Nasal cavity respiratory epithelium epithelial cell of viscerocranial mucosa (primary cell): ENCODE measurements at places on chromosomes 16 and 17. TPM values are rescaled to one million over a fixed set of nuclear protein-coding genes. Genes with fewer than 3 reads are reported as not detected.

Gene HIC1
- 1.4 and 3.3 TPM in 2 replicates for total RNA-seq

Gene KRT32
- not detected in 2 replicates for total RNA-seq

Gene CNGB1
- total RNA-seq = 0.34 and 7.3 TPM in 2 replicates

Gene CASKIN1
- 0.34 and 1.6 TPM in 2 replicates for total RNA-seq

Gene TPPP3
- under 0.01 and 0.14 TPM in 2 replicates for total RNA-seq

Gene FUS
- total RNA-seq = 17.8 and 42.6 TPM in 2 replicates

Gene TNK1
- total RNA-seq = 5.8 and 10.6 TPM in 2 replicates

Gene CDH16
- 0.07 and 1.0 TPM in 2 replicates for total RNA-seq

Gene EPOP
- 2.6 and 5.8 TPM in 2 replicates for total RNA-seq

Gene MYL4
- not detected in 2 replicates for total RNA-seq

Gene IRX6
- total RNA-seq = not detected in 2 replicates

Gene TPSG1
- total RNA-seq = not detected in 2 replicates
